NCI-H1092 (cell line): ENCODE measurements at places on chromosomes 1 and 21.

DNA sequence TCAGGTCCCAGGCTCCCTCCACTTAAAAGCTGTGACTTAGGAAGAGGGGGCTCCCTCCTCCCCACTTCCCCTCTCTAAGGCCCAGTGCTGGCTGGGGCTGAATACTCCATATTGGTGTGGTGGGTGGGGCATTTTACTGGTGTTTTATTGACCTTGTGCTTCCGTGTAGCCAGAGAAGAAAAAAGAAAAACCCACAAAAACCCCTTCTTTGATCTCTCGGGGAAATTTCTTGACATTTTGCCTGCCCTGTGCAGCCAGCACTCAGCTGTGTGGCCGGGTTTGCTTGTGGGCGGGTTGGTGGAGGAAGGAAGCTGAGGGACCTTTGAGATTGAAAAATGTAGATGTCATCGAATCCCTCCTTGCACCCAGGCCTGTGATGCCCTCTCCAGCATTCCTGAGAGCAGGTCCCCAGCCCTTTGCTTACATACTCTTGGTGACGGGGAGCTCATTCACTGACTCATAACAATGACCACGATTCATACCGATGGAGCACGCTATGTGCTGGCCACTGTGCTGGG is 24.8 kb downstream of the TNFRSF8 start:
- DNase-seq = no peak

- no peak for DNase-seq
These were observed 16.9 kb downstream of the CCT8 start for GRCh38 chr21:29056538-29057050.

DNA sequence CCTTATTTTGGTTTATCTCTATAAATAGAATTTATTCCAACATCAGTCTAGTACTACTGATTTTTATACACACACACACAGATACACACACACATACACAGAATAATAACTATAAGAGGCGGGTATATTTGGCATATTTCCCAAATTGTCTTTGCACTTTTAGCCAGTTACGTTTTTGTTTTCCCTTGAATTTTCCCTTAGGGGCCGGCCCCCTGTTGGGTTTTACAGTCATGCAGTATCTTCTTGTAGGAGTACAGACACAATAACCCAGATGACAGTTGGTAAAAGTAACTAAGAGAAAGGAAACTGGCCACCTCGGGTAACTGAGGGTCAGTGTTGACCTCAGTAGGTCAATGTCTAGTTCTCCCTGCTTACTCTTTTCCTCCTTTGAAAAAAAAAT is 50.9 kb downstream of the DISP1 start:
- no peak for DNase-seq

GRCh38 chr1:111691886-111692285 is 47.3 kb downstream of the INKA2 start:
- DNase-seq = no peak

DNA sequence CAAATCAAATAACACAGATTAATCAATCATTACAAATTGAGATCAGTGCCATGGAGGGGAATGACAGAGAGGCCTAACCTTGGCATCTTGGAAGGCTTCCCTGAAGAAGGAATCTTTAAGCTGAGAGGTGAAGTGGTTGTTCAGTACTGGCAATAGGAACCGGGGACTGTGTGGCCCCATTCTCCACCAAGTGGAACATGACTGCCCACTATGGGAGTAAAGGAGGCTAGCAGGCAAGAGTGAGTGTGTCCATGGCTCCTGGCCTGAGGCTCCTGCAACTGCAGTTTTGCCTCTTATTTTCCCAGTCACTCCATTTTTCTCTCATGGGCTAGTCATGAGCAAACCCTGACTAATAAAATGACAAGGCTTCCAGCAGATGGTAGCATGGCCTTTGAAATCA is 112.2 kb upstream of the GJB5 start:
- DNase-seq = no peak

DNA sequence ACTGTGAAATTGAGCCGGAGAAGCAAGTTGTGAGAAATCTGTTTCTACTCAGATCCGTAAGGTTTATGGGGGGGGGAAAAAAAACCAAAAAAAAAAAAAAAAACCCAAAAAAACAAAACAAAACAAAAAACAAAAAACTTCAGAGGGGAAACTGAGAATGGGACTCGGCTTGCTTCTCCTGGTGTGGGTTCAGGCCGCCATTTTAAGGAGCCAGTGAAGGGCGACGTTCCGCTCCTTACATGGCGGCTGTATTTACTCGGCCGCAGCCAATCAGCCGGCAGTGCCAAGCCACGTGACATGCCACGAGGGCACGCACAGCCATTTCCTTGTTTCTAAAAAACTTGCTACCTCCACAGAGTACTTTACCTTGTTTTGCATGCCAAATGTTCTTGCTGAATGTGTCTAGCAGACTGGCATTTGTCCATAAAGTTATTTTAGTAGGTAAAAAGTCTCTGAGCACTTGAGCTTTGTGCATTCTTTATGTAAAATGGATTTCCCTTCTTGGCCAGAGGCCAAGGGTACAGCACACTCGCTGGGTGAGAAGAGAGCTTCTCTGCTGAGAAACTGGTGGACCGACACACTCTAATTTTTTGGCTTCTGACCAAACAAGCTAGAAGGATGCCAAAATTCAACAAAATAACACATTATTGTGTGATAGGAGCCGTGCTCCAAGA is 101.8 kb downstream of the NFIA start:
- peak; percentile 86 for DNase-seq

DNA sequence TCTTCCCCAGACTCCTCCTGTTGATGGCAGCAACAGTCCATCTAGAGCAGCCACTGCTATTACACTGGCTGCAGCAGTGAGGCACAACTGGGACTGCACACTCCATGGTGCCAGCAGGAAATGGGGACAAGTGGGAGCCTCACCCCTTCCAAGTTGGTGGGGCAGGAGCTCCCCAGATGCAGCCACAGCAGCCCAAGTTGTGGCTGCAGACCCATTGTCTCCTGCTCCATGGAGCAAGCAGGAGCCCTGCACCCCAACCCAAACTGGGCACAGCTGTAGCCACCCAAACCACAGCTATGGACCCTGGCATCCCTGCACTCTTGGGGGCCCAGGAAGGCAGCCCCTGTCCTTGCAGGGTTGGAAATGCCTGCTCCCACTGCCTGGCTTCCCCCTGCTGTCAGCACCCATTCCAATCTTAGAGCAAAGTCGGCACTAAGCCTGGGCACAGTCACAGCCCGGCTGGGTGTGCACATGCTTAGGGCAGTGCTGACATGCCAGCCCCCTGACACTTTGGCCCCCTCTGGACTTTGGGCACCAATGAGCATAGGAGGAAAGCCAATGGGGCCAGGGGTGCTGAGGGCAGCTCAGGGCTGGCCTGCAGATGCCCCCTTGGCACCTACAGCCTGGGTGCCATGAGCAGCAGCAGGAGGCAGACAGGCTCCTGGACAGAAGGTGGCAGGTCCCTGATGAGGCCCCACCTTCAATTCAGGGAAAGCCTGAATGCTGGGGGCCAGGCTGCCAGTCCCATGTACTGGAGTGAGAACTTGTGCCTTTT is 44.0 kb downstream of the MATN1 start:
- DNase-seq = no peak

GRCh38 chr21:16455978-16456377 is 726.2 kb downstream of the USP25 start:
- DNase-seq = peak; percentile 47

- DNase-seq = no peak
These were observed 11.8 kb upstream of the RPL5 start for GRCh38 chr1:92820024-92820423.

GRCh38 chr1:28190337-28190979 is 14.0 kb upstream of the PTAFR start:
- no peak for DNase-seq

- DNase-seq = no peak
These were observed 12.2 kb downstream of the NAV1 start for GRCh38 chr1:201551096-201551495.

DNA sequence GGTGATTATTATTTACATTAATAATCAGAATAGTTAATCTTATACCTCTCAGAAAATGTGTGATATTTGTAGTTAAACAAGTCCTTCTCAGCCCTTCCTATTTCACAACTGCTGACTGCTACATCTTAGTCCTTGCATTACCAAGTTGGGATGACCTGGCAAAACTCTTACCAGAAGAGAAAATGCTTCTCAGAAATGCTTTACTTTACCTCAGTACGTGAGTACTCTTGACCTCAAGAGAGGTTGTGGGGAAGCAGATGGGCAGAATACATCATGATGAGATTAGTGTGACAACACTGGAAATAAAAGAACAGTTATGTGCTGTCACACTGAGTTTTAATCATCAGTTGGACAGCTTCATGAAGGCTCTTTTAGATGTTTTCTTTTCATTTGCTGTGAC is 16.2 kb downstream of the CFAP126 start:
- DNase-seq = no peak

DNA sequence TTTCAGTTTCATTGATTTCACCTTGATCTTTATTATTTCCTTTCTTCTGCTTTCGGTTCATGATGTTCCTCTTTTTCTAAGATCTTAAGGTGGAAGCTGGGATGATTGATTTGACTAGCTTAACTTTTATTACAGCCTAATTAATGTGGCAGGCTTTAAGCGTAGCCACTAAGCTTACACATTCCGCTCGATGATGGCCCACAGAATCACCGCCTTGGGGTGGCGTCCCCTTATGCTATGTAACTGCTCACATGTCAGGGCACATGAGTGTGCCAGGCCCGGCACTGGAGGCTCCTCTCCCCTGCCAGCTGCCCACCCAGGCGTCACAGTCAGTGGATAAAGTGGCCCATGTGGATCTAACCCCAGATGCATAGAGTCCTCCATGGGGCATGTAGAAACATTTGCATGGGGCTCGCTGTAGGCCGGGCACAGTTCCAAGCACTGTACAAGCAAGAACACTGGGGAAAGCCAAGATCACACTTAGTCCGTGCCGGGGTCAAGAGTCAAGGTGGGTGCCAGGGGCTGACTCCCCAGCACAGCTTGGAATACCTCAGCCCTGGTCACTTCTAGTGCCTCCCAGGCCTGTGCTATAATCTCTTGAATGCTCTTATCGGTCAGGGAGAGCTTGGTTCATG is 41.7 kb downstream of the PKNOX1 start:
- no peak for DNase-seq

DNA sequence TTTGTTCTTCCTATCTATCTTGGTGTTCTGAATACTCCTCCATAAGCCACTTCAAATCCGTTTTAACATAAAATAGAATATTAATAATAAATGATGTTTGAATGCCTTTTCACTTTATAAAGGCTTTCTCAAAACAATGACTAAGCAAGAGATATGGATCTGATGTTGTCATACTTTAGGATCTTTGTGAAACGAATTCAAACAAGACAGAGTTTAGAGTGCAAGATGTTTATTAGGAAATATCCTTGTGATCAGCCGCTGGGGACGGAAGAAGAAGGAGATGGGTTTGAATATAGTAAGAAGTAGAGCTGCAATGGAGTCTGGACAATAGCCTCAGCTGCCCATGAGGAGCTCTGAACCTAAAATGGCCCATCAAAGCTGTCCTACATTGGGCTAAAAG is 351.8 kb downstream of the NEGR1 start:
- no peak for DNase-seq

- DNase-seq = no peak
These were observed 23.9 kb downstream of the FTCD start for GRCh38 chr21:46131588-46131837.
